ENCODE measurements at places on chromosomes 1 and 21. TPM values are rescaled to one million over a fixed set of nuclear protein-coding genes. Genes with fewer than 3 reads are reported as not detected.
A peak's percentile ranks its signal among the peaks of the same experiment; 100 is the strongest.

Gene PAQR6
- total RNA-seq = 4.2 TPM

Gene DNAJC11
- 44.6 TPM for total RNA-seq

Gene CD84
- total RNA-seq = 17.5 TPM

GRCh38 chr1:228366866-228367741, 39.5 kb downstream of the TRIM11 start:
- peak; percentile 65 for DNase-seq

DNA sequence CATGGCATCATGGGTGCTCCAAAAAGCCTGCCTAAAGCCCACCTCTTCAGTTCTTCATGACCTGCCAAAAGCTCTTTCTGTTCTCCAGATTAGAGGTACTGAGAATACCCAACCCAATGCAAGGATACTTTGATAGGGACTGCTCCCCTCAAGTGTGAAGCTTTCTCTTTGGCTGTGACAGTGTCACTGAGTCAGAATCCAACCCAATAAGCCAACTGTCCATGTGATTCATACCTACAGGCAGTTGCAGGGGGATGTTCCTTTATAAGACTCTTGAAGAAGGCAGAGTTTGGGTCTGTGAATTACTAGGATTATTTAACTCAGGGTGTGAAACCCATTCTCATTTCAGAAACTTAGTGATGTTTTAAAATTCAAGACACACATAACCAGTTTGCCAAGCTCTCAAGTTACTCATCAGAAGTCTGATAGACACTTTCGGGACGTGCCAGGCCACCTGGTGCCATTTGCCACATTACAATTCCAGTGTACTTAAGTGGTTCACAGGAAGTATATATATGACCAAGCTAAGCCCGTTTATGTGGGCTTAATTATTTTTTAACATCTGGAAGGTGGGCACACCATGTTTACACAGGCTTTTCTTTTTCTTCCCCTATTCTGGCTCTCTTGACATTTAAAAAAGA, 265.8 kb downstream of the NFIA start:
- DNase-seq = no peak

DNA sequence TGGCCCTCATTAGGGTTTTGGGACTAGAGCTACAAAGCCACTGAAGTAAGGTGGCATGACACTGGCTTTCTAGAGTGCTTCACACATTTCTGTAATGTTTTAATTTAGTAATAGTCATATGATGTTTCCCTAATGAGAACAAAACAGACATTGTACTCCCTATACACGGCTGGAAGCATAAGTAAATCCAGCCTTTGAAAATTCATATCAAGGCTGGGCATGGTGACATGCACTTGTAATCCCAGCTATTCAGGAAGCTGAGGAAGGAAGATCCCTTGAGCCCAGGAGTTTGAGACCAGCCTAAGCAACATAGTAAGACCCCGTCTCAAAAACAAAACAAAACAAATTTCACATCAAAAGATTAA, 7.4 kb downstream of the USP48 start:
- no peak for DNase-seq

- no peak for DNase-seq
Measured at GRCh38 chr1:52472384-52472783, 68.0 kb downstream of the PRPF38A start.

DNA sequence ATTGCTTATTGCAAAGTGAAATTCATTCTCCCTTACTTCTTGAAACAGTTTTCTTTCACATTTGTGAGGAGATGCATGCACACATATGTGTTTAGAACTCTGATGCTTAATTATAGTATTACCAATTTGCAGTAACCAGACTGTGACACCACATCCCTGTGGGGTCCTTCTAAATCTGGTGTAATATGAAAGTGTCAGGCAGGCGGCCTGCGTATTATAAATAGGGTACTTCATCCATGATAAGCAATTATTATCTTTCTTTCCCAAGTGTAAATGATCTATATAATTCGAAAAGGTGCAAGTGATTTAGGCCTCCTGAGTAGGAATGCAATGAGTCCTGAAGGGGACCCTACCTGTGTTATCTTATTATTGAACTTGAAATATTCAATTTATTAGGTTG, 876 bp downstream of the EFCAB7 start:
- DNase-seq = peak; percentile 9

DNA sequence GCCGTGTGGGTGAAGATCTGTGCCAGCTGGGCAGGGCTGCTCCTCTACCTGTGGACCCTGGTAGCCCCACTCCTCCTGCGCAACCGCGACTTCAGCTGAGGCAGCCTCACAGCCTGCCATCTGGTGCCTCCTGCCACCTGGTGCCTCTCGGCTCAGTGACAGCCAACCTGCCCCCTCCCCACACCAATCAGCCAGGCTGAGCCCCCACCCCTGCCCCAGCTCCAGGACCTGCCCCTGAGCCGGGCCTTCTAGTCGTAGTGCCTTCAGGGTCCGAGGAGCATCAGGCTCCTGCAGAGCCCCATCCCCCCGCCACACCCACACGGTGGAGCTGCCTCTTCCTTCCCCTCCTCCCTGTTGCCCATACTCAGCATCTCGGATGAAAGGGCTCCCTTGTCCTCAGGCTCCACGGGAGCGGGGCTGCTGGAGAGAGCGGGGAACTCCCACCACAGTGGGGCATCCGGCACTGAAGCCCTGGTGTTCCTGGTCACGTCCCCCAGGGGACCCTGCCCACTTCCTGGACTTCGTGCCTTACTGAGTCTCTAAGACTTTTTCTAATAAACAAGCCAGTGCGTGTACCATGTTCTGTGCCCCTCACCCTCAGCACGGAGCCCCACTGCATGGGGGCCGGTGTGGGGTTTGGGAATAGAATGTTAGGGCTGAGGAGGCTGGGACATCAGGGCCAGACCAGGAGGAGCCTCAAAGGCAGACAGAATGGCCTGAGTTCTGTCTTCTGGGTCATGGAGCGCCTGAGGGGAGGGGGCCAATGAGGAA, 21.3 kb downstream of the SERINC2 start:
- DNase-seq = no peak

All from kidney (tissue), 22 donors.